Gastrocnemius medialis (tissue), 4 donors: ENCODE measurements at places on chromosomes 5 and 9. TPM values are rescaled to one million over a fixed set of nuclear protein-coding genes. Genes with fewer than 3 reads are reported as not detected.

- no peaks in the 10 kb centered on the region for H3K36me3 ChIP-seq
- H3K4me1 ChIP-seq: no peaks in the 10 kb centered on the region
- no peak overlapping the region for H3K27ac ChIP-seq
- H3K27me3 ChIP-seq: no peaks in the 10 kb centered on the region
- H3K4me3 ChIP-seq: no peak overlapping the region
Measured at GRCh38 chr5:90390928-90391327, 18.6 kb downstream of the CETN3 start.

DNA sequence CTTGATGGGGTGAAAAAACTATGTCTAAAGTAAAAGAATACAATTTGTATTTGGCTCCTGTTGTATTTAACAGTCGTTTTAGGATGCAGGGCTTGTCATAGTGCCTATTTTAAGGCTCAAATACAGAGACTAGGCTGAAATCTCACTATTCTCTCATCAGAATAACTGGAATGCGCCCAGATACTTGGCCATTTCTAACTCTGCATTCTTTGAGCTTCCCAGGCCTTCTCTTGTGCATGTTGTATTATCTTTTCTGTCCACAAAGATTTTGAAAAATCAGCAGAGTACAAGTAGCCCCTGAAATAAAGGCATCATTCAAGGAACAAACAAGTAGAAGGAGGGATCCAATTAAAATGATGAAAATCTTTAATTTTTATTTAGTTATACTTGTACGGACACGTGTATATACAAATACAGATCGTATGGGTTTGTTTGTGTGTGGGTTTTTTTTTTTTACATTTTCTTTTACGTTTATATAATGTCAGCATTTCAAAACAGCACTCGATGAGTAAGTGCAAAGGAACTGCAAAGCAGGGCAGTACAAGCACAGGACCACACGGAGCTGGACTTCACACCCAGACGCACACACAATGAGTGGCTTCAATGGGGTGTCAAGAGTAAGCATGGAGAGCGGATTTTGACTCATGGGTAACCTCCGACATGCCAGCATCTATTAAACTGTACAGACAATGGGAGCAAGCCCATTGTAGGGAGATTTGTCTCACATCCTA lies 294.0 kb downstream of the EFNA5 start:
- no peak for DNase-seq
- no peaks in the 10 kb centered on the region for H3K27me3 ChIP-seq
- H3K36me3 ChIP-seq: no peaks in the 10 kb centered on the region
- H3K27ac ChIP-seq: no peak overlapping the region
- peaks cover 4% of the 10 kb centered on the region for H3K4me1 ChIP-seq

DNA sequence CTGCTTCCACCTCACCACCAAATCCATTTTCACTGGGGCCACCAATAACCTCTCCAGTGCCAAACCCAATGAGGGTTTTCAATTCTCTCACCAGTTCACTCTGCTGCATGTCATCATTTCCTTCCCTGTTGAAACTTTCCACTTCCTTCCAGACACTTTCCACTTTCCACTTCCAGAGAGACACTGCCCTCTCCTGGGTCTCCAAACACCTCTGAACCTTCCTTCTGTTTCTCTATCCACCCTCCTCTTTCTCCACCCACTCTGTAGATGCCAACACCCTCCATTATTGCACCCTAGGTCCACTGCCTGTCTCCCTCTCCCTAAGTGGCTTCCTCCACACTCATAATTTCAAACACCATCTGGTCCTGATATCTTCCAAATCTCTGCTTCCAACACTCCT lies 39.6 kb downstream of the PDE6A start:
- peaks cover 10% of the 10 kb centered on the region for H3K4me1 ChIP-seq
- DNase-seq: no peak
- H3K36me3 ChIP-seq: no peaks in the 10 kb centered on the region
- no peaks in the 10 kb centered on the region for H3K27me3 ChIP-seq
- peak overlapping the region; percentile 46 for H3K27ac ChIP-seq

DNA sequence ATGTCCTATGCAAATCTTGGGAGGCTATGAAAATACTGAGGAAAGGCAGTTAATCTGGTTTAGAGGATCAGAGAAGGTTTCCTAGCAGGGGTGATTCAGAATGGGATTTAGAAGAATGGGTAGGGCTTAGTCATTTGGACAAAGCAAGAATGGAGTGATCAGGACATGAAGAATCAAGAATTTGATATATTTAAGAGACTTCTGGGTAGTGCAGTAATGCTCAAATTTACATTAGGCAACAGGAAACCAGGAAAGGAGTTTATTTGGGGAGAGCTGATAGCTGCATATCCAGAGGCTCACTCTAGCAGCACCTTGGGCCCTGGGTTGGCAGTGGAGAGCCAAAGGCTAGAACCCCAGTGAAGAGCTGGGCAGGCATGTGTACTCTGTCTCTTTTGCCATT lies 78.9 kb upstream of the PAPPA start:
- DNase-seq: no peak
- H3K4me1 ChIP-seq: no peaks in the 10 kb centered on the region
- H3K27me3 ChIP-seq: no peaks in the 10 kb centered on the region
- no peak overlapping the region for H3K27ac ChIP-seq

- peak overlapping the region; percentile 32 for H3K27ac ChIP-seq
- H3K36me3 ChIP-seq: no peaks in the 10 kb centered on the region
- peaks cover 9% of the 10 kb centered on the region for H3K4me1 ChIP-seq
- no peak overlapping the region for H3K4me3 ChIP-seq
- H3K27me3 ChIP-seq: no peaks in the 10 kb centered on the region
- no peak for DNase-seq
Measured at GRCh38 chr5:142684508-142685041, 1.3 kb downstream of the FGF1 start.

GRCh38 chr9:21923694-21924093 lies 70.5 kb downstream of the CDKN2A start:
- H3K36me3 ChIP-seq: no peaks in the 10 kb centered on the region
- no peak for DNase-seq
- H3K27ac ChIP-seq: no peak overlapping the region
- no peak overlapping the region for H3K4me3 ChIP-seq
- H3K27me3 ChIP-seq: no peaks in the 10 kb centered on the region

DNA sequence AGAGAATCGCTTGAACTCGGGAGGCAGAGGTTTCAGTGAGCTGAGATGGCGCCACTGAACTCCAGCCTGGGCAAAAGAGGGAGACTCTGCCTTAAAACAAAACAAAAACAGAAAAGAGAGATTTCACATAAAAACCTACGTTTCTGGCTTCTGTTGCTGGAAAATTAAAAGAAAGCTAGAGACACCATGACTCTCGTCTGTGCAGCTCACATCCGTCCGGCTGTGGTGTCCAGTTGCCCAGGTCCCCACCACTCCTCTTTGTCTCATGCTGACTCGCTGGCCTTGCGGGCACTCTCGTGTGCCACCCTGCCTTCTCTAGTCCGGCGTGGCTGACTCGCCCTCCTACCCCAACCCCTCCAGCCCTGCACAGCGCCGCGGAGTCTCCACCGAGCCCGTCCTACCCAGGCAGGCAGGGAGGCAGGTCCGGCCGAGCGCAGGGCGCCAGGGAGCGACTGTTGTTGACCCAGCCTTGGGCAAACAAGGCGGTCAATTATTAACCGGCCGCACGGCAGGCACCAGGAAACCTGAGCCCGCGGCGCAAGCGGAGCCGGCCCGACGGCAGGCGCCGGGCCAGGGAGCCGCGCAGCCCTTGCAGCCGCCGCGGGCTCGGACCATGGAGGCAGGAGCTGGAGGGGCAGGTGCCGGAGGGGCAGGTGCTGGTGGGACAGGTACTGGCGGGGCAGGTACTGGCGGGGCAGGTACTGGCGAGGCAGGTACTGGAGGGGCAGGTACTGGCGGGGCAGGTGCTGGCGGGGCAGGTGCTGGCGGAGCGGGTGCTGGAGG lies at the start of gene PRRT1B:
Gene PRRT1B (plus strand): TSS at position 521 of the 783 bp plus-strand sequence. CDS start 93 bp downstream, at position 614.
- H3K27me3 ChIP-seq: peaks cover 75% of the 10 kb centered on the region
- DNase-seq: no peak
- peaks cover 5% of the 10 kb centered on the region for H3K4me1 ChIP-seq
- no peaks in the 10 kb centered on the region for H3K36me3 ChIP-seq
- no peak within 1 kb of the TSS for H3K4me3 ChIP-seq
- no peak within 1 kb of the TSS for H3K27ac ChIP-seq

DNA sequence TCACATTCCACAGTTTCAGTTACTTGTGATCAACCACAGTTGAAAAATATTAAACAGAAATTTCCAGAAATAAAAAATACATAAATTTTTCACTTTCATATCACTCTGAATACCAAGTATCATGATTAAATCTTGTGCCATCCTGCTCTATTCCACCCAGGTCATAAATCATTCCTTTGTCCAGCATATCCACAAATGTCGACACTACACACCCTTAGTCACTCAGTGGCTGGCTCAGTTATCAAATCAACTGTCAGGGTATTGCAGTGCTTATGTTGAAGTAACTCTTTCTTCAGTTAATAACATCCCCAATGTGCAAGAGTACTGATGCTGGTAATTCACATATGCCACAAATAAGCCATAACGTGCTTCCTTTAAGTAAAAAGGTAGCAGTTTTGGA lies 115.7 kb downstream of the FBXL17 start:
- H3K4me3 ChIP-seq: no peak overlapping the region
- no peak for DNase-seq
- no peak overlapping the region for H3K27ac ChIP-seq

DNA sequence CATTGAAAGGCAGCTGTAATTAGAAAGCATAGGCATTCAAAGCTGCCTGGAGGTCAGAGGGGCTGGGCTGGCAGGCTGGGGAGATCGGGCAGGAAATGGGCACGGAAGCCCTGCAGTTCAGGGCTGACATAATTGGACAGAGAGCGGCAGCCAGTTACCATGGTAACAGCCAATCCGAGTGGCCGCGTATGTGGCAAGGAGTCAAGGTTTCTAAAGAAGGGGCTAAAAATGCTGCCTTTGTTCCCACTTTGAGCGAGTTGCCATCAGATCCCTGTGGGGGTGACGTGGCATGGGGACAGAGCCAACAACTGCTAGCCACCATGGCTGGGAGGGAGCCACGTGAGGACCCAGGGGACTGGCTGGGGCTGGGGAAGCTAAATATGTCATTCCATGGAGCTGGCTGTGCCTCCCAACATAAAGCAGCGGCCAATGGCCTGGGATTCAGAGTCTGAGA lies 44.7 kb upstream of the NDFIP1 start:
- H3K4me3 ChIP-seq: peak overlapping the region; percentile 37
- H3K27ac ChIP-seq: peak overlapping the region; percentile 64
- peaks cover 6% of the 10 kb centered on the region for H3K4me1 ChIP-seq
- DNase-seq: peak; percentile 35
- H3K27me3 ChIP-seq: no peaks in the 10 kb centered on the region

DNA sequence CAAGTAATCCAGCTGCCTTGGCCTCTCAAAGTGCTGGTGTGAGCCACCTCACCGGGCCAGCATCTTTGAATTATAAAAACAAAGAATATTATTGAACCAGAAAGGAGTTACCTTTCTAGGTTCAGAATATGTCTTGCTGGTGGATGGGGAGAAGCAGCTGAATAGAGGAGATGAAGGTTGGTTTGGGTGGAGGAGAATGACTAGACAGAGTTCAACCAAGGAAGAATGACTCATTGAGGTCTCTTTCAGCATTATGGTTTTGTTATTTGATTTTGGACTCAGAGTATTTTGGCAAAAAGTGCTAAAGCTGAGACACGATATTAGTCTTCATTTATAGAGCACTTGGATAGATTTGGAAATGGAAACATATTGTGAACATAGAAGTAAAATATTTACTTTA lies 75.2 kb upstream of the MPDZ start:
- H3K36me3 ChIP-seq: no peaks in the 10 kb centered on the region
- DNase-seq: no peak
- no peak overlapping the region for H3K4me3 ChIP-seq
- no peaks in the 10 kb centered on the region for H3K4me1 ChIP-seq
- H3K27me3 ChIP-seq: no peaks in the 10 kb centered on the region
- no peak overlapping the region for H3K27ac ChIP-seq

DNA sequence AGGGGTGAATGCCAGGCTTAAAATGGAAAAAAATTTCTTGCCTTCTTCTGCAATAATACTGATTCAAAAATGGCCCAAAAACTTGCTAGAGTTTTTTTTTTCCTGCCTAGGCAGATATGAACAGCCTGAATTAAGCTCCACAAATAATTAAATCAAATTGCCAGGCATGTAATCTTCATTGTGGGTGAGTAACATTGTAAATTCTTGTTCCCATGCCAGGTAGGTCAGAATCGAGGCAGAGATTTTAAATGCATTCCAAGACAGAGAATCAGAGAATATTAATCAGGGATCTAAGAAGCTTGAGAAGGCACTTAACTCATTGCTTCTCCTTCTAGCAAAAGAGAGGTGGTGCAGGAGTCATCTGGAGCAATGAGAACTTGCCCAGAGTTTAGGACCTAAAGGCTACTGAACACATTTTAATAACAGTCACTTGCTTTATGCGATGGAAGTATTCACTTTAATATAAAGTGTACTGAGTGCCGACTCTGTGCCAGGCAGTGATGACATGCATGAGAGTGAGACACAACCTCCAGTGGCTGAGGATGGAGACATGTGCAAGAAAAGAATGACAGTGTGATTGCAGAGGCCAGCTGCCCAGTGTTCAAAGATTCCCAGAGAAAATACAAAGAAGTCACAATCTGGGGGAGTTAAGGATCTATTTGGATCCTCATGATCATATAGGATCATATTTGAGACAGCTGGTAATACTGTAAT lies 102.3 kb downstream of the APBA1 start:
- no peak overlapping the region for H3K4me3 ChIP-seq
- H3K36me3 ChIP-seq: no peaks in the 10 kb centered on the region
- no peak overlapping the region for H3K27ac ChIP-seq

- H3K27me3 ChIP-seq: no peaks in the 10 kb centered on the region
- no peaks in the 10 kb centered on the region for H3K4me1 ChIP-seq
- no peak for DNase-seq
- H3K36me3 ChIP-seq: no peaks in the 10 kb centered on the region
Measured at GRCh38 chr9:113131689-113132151, 19.1 kb upstream of the SLC31A2 start.

GRCh38 chr9:135968083-135968476 lies 6.9 kb upstream of the UBAC1 start:
- H3K27ac ChIP-seq: no peak overlapping the region
- no peak overlapping the region for H3K4me3 ChIP-seq
- no peak for DNase-seq
- H3K36me3 ChIP-seq: no peaks in the 10 kb centered on the region

GRCh38 chr5:100668511-100668910 lies 133.3 kb downstream of the FAM174A start:
- H3K27me3 ChIP-seq: no peaks in the 10 kb centered on the region
- no peak overlapping the region for H3K27ac ChIP-seq
- no peaks in the 10 kb centered on the region for H3K36me3 ChIP-seq
- no peak overlapping the region for H3K4me3 ChIP-seq
- no peak for DNase-seq

DNA sequence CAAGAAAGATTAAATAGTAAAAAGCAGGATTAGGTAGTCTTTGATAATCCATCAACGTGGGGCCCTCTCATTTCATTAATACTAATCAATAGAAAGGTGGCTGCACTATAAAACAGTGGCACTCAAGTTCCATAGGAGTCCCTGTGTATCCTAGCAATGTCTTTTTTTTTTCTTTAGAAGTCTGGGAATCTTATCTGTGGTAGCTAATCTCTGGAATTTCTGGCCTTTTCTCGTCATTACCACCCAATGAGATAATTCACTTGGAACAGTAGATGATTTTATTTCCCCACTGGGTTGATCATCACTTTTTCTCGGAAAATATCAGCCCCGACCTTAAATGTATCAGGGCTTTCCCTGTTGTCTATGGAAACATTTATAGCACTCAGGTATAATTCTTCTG lies 86.8 kb upstream of the CDH6 start:
- H3K27ac ChIP-seq: no peak overlapping the region
- DNase-seq: no peak
- no peaks in the 10 kb centered on the region for H3K4me1 ChIP-seq

Gene INSL4
- 0.20 TPM for total RNA-seq

Gene SOX30
- total RNA-seq: not detected

Gene GMCL2
- not detected for total RNA-seq

Gene SUSD3
- not detected for total RNA-seq

Gene WNK2
- total RNA-seq: 43.0 TPM

Gene ZFP62
- total RNA-seq: 14.7 TPM

Gene ANKS6
- 4.7 TPM for total RNA-seq

Gene LCN15
- total RNA-seq: not detected

Gene SNAPC3
- 20.0 TPM for total RNA-seq

Gene KCTD16
- total RNA-seq: not detected
